Adrenal gland (tissue), 19 donors: ENCODE measurements at places on chromosomes 3 and 15.

DNA sequence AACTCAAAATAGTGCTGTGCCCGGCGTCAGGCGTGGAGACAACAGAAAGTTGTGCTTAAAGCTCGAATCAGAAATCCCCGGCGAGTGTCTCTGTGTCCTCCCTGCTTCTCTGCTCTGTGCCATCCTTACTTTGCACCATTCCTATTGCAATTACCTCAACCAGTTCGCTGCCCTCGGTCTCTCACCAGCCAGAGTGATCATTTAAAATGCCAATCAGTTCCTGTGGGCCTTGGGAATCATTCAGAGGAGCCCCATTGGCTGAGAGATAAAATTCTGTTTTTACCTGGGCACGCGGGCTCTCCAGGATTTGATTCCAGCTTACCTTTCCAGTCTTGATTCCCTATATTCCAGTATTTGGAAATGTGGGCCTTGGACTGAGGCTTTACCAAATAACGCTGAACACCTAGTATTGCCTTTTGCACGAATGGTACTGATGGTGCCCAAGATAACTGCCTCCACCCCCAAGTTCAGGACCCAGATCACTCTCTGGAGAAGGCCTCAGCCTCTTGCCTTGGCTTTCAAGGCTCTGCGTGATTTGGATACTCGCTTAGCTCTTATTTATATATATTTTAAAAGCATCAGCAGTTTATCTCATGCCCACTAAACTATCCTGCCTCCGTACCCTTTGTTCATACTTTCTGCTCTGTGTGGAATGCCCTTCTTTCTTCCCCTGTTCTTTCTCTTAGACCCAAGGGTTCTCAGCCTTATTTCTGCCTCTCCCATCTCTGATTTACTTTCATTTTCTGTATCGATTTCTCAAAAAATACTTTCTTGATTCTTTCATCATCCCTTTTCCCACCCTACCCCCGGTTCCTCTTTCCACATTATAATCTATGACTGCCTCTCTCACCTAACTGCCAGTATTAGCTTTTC lies 863 bp downstream of the PSMA4 start:
- peak overlapping the region; percentile 95 for H3K27ac ChIP-seq
- H3K4me1 ChIP-seq = peaks cover 29% of the 10 kb centered on the region
- H3K36me3 ChIP-seq = peaks cover 39% of the 10 kb centered on the region
- H3K4me3 ChIP-seq = peak overlapping the region; percentile 90
- no peaks in the 10 kb centered on the region for H3K27me3 ChIP-seq

GRCh38 chr3:147348976-147349375 lies 57.4 kb downstream of the ZIC4 start:
- H3K4me1 ChIP-seq = no peaks in the 10 kb centered on the region
- no peaks in the 10 kb centered on the region for H3K36me3 ChIP-seq
- no peak overlapping the region for H3K4me3 ChIP-seq
- no peak for DNase-seq

- no peak overlapping the region for H3K27ac ChIP-seq
- no peak for DNase-seq
- H3K4me3 ChIP-seq = no peak overlapping the region
Measured at GRCh38 chr3:44179246-44179645, 62.4 kb upstream of the TOPAZ1 start.

GRCh38 chr15:101795455-101795854 lies 7.9 kb upstream of the OR4F6 start:
- no peak for DNase-seq
- H3K27me3 ChIP-seq = peaks cover 4% of the 10 kb centered on the region
- H3K4me1 ChIP-seq = no peaks in the 10 kb centered on the region
